Endodermal cell (in vitro differentiated cells): ENCODE measurements at places on chromosomes 2 and 18.

DNA sequence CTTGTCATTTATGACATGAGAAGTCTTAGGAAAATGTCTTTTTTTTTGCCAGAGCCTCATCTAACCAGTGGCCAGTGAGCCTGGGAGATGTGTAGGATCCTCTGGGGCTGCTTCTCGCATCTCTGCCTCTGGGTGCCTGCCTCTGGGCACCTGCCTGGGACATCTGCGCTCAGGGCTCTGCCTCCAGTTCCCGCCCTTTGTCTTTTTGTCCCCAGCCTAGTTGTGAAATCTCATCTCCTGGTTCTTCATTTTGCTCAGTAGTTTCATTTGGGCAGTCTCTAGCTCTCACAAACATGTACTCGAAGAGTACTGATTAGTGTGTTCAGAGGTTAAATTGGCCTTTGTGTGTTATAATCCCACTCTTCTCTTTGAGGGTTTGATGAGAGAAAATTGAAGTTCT is 92.0 kb downstream of the LTBP1 start:
- H3K36me3 ChIP-seq, result no peaks in the 10 kb centered on the region
- DNase-seq, result no peak
- H3K4me3 ChIP-seq, result no peak overlapping the region
- no peak overlapping the region for H3K27ac ChIP-seq

DNA sequence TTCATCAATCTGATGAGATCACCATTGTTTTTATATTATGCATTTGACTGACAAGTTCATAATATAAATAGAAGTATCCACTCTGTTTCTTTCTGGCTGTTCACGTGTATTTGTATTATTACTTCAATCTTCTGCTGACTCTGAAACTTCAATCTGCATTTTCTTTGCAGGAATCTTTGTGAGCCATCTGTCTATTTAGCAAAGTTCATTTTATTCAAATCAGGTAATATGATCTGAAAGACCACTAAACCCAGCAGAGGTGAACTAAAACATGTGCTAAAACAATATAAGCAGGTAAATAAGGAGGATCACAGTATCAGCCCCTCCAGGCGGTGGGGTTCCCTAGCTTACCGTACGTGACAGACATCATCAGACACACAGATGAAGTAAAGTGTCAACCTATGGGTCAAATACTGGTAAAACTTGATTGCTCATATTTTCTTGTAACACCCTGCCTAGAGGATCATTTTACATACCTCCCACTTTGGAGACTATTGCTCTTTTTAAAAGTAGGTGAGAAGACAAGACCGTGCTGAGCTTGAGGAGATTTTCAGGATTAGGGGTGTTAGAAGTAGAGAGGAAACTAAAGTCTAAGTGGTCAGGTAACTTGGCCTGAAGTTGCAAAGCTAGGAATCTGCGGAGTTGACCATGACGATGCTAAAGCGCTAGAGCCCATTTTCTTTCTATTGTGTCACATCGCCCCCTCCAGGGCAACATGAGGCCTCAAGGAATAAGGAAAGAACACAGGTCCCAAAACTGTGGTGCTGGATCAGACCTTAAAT is 9.0 kb downstream of the DTNB start:
- H3K27me3 ChIP-seq, result no peaks in the 10 kb centered on the region
- no peaks in the 10 kb centered on the region for H3K36me3 ChIP-seq
- H3K4me1 ChIP-seq, result no peaks in the 10 kb centered on the region
- no peak overlapping the region for H3K4me3 ChIP-seq

DNA sequence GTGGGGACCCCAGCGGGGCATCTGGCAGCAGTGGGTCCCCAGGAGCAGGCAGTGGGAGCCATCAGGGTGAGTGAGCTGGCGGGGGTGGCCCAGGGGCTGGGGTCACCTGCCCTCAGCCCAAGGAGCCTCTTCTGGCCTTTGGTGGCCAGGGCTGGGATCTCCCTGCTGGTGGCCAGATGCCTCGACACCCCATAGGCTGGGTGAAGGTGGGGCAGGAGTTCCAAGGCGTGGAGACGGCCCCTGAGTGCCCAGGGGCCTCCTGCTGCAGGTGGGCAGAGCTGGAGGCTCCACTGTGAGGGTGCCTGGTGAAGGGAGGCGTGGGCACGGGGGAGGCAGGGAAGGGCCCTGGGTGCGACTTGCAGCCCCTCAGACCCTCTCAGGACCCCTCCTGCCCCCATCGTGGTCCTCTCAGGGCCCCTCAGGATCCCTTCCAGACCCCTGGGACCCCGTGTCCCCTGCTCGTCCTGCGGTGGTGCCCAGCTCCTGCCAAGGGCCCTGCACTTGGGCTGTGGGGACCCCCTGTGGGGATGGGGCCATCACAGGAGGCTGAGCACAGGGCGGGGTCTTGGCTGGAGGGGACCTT is 5.0 kb upstream of the GPR35 start:
- no peaks in the 10 kb centered on the region for H3K36me3 ChIP-seq
- H3K27me3 ChIP-seq, result no peaks in the 10 kb centered on the region
- peak; percentile 19 for DNase-seq

DNA sequence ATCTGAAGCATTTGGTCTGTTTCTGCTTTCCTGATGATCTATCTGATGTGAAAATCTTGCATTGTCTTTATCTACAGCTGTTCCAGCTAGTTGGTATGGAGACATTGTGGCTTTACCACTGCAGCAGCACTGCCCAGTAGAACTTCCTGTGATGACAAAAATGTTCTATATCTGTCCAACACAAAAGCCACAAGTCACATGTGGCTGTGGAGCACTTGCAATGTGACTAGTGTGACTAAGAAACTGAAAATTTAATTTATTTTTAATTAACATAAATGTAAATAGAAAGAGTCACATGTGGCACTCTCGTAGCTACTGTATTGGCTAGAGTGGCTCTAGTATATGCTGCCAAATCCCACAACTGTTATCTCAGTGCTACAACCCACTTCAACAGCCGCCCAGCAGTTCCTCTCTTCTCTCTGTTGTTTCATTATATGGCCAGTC is 425.7 kb downstream of the SETBP1 start:
- H3K4me3 ChIP-seq, result no peak overlapping the region
- H3K4me1 ChIP-seq, result no peaks in the 10 kb centered on the region
- DNase-seq, result no peak
- H3K36me3 ChIP-seq, result no peaks in the 10 kb centered on the region
- H3K27me3 ChIP-seq, result no peaks in the 10 kb centered on the region

DNA sequence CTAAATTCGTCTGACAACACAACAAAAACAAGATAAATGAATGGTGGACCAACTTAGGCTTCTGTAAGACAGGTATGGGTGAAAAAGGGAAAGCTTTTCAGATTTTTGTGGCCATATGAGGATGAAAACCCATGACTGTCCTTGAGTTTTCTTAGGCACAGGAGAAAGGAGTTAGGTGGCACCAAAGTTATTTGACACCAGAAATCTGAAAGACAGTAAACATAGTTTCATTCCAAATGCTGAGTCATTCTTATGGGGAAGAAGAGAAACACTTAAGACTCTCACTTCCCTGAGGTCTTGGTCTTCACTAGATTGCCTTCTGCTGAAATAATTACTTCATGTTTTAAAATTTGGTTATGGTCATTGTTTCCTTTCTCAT is 5.2 kb upstream of the GPD2 start:
- no peaks in the 10 kb centered on the region for H3K36me3 ChIP-seq
- no peaks in the 10 kb centered on the region for H3K27me3 ChIP-seq
- no peak overlapping the region for H3K27ac ChIP-seq
- H3K4me3 ChIP-seq, result no peak overlapping the region
- peaks cover 5% of the 10 kb centered on the region for H3K4me1 ChIP-seq
